Ascending aorta (tissue), 2 donors: ENCODE measurements at places on chromosomes 16 and 17. TPM values are rescaled to one million over a fixed set of nuclear protein-coding genes. Genes with fewer than 3 reads are reported as not detected.
A peak's percentile ranks its signal among the peaks of the same experiment; 100 is the strongest.

Gene PIRT
- total RNA-seq: not detected

Gene KRTAP1-5
- total RNA-seq: not detected

Gene MYH1
- not detected for total RNA-seq

Gene SMARCE1
- 147 TPM for total RNA-seq

Gene C17orf113
- 0.21 TPM for total RNA-seq

Gene PIK3R5
- total RNA-seq: 42.0 TPM

Gene RNF43
- total RNA-seq: 0.53 TPM

Gene CDT1
- total RNA-seq: not detected

GRCh38 chr16:85387171-85387507 lies 226.0 kb upstream of the GSE1 start:
- peak; percentile 4 for DNase-seq

DNA sequence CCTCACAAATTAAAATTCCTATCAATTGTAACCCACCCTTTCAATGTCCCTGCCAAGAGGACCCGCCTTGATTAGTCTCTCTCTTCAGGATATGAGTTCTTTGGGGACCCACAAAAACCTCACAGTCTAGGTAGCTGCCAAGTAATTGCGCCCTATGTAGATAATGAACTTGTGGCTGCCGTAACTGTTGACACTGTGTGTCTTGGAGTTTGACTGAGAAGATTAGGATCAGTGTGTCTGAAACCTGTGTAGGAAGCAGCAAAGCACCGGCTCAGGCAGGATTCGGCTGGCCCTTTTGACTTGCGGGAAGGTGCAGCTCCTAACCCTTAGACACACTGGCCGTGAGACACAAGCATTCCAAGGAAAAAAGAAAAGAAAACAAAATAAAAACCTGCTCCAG lies 17.8 kb upstream of the SLC6A4 start:
- no peak for DNase-seq

GRCh38 chr16:85643631-85644030 lies 30.5 kb downstream of the GSE1 start:
- no peak for DNase-seq

GRCh38 chr16:78689028-78689427 lies 589.6 kb downstream of the WWOX start:
- no peak for DNase-seq

DNA sequence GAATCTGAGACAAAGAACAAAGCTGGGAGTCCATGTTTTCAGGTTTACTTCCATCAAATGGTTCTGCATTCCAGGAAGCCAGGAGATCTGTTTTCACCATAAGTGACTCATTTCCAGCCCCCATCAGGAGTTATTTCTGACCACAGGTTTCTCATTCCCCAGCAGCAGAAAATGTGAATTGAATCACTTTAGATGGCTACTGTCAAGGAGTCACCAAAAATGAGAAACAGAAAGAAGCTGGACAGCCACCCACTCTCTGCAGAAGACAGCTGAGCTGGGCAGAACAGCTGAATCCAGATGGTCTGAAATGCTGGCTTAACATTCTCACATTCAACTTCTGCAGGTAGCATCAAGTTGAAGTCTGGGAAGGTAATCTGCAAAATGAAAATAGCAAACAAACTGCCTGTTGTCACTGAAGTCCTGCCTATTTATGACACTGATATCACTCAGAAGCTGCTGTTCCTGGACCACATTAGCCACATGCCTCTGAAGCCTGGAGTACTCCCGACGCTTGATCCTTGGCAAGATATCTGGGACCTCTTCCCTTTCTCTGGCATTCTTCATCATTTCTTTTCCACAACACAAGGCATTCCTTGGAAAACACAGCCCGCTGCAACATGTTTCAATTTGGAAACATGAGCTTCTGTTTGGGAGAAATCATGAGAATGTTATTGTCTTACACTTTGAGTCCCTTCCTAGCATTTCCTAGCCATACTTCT lies 15.3 kb downstream of the CCL11 start:
- DNase-seq: no peak

DNA sequence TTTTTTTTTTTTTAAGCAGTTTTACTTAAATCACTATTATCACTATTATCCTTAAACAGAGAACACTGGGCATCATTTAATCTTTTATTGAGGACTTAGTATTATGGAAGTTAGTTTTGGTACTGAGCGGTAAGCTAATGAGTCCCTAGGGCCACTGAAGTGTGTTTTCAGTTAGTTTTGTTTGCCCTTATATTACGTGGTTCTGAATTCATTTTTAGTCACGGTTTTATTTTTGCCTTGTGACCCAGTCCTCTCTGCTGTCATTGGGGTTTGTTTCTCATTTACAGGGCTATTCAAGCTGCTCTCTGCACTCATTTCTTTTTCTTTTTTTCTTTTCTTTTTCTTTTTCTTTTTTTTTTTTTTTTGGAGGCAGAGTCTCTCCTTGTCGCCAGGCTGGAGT lies 17.3 kb downstream of the RABEP1 start:
- DNase-seq: no peak

DNA sequence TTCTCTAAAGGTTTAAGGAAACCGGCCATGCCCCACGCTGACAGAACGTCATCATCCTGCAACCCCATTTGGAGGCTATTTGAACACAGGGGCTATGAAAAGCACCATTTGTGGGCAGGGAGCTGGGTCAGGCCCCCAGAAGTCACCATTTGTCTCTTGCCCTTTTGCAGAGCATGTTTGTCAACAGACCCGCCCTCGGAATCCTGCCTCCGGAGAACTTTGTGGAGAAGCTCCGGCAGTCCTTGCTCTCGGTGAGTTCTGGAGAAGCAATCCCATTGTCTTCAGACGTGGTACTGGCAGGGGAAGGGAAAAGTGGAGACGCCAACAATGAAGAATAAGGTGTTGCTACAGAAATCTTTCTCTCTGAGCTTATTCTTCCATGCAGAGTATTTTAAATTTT lies 33.5 kb downstream of the TMEM186 start:
- DNase-seq: no peak

DNA sequence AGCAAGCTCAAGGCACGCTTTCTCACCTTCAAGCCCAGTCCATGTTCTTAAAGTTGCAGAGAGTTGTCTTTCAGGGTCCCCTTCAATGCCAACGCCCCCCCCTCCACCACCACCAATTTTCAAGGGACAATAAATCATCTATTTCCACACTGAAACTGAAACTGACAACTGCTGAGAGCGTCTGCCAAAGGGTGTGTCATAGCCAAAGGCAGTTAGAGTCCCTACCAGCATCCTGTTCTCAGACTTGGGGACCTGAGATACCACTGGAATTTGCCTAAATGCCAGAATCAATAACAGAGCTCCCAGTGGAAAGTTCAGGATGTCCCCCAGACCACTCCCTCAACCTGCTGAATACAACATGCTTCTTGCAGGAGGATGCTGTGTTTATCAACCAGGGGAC lies 133.2 kb upstream of the SOX9 start:
- DNase-seq: no peak

DNA sequence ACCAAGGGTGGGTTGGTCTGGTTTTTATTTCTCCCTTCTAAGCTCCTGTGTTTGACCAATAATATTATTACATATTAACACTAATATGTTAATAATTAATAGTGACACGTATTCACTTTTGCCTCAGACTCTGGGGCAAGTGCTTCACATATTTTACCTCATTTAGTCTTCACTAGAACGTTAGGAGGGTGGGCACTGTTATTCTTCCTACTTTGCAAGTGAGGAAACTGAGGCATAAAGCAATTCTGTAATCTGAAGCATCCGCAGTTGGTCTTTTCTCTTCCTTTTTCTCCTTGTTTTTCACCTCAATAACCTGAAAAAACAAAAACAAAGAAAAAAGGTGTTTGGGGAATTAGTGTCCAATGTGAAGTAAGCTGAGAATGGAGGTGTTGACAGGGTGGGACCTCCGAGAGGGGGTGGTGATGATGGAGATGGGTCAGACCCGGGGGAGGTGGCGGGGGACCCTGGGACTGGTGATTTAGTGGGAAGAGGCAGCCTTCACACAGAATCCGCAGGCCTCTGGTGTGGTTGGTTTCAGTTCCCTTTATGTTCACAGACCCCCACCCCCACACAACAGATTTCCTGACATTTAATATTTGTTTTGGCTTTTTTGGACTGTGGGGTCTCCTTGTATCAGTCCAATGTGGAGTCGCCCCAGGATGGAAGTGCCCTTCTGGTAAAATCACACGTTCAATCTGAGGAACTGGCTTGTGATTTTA lies 3.7 kb downstream of the CDH1 start:
- no peak for DNase-seq

- DNase-seq: no peak
These were observed 15.0 kb downstream of the CNTNAP4 start for GRCh38 chr16:76292218-76292617.

DNA sequence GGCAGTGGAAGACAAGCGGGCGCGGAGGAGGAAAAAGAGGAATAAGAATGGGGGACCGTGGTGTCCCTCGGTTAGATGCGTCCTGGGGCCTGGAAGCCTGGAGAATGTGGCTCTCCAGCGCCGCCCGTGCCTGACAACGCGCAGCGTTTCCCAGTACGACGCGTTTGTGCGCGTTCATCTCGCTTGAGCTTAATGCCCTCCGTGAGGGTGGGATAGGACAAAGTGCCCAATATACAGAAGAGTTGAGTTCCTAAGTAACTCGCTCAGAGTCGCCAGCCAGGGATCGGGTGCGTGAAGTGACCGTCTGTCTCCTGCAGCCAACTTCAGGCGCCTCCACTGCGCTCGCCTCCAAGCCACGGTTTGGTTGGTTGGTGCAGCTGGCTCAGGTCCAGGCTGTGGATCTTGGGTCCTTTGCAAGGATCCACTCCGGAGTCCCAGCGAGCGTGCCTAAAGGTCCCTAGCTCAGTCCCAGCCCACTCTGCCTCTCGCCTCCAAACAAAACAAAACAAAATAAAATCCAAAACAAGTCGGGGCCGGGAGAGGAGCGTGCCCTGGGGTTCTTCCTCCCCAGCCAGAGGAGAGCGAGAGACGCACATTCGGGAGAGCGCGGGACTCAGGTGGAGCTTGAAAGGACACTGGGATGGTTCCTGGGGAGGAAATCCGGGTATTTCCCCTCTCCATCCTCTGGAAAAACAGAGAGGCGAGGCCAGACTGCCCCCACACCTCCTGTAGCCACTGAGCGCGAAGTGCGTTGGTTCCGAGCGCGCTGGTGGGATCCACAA lies 974 bp downstream of the GALR2 start:
- no peak for DNase-seq
